ENCODE measurements at places on chromosomes 7 and 10.

DNA sequence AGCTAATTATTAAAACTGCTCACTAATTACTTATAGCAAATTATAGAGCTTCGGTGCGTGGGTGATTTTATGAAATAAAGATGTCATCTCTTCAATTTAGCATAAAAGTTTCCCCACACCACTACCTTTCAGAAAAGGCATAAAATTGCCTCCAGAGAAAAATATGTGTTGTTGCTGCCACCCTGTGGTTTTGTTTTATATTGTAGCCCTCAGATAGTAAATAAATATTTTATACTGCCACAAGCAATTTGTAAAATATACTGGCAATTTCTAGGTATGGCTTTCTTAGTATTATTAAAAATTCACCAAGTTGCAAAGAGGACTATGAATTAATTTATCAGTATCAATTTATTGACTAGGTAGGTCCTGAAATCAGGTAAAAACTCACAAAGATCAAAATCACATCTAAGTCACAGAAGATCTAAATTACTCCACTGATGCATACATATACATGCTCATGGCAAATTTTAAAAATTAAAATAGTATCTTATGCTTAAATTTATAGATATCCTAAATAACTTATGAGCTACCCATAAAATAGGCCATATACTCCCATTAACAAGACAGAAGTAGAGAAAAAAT lies 26.5 kb downstream of the ASNS start:
- no peak for DNase-seq

- no peak for DNase-seq
Measured at GRCh38 chr10:121309164-121309563, 289.1 kb downstream of the FGFR2 start.

- no peak for DNase-seq
Measured at GRCh38 chr10:1268831-1269230, 212.6 kb downstream of the WDR37 start.

DNA sequence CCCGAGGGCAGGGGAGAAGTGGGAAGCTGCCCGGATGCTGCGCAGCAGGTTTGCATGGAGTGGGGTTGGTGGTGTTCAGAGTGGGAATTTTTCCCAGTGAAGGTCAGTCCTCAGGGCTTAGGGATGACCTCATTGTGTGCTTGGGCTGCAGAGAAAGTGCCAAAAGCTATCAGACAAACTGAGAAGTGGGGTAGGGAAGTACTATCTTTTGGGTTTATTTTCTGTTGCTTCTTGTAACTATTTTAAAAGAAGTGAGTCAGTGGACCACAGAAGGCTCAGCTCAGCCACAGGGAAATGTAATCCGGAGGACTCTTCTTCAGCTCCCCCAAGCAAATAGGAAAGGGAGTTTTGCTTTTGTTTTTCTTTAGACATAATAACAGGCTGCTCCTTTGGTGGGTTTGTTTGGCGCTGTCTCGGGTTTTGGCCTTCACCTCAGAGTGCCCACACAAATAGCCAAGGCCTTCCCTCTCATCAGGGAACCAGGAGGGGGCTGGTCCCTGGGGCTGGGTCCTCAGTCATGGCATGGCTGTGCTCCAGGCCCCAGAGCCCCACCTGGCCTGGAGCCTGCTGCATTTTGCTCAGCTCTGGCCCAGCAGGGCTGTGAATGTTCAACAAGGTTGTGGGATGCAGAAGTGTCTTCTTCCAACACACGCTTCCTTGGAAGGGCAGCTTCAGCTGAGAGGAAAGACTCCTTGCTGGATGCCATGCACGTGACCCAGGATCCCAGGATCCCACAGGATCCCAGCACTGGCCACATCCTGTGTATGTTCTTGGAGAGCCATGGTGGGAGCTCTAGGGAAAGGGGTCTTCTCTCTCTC lies 5.4 kb upstream of the FAM170B start:
- no peak for DNase-seq
